ENCODE measurements at places on chromosomes 11 and 22.

DNA sequence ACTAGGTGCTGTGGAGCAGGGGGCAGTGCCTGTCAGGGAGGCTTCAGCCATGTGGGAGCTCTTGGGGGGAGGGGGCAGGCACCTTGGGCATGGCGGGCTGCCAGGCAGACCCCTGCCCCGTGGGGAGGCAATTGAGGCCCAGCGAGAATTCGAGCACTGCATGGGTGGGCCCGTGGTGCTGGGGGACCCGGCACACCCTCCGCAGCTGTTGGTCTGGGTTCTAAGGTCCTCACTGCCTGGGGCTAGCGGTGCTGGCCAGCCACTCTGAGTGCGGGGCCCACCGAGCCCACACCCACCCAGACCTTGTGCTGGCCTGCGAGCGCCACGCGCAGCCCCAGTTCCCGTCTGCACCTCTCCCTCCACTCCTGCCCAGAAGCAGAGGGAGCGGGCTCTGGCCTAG is 835.5 kb upstream of the CNTN5 start:
- no peak for DNase-seq

- no peak for DNase-seq
Measured at GRCh38 chr11:107592231-107592590, 1.3 kb downstream of the ELMOD1 start.

DNA sequence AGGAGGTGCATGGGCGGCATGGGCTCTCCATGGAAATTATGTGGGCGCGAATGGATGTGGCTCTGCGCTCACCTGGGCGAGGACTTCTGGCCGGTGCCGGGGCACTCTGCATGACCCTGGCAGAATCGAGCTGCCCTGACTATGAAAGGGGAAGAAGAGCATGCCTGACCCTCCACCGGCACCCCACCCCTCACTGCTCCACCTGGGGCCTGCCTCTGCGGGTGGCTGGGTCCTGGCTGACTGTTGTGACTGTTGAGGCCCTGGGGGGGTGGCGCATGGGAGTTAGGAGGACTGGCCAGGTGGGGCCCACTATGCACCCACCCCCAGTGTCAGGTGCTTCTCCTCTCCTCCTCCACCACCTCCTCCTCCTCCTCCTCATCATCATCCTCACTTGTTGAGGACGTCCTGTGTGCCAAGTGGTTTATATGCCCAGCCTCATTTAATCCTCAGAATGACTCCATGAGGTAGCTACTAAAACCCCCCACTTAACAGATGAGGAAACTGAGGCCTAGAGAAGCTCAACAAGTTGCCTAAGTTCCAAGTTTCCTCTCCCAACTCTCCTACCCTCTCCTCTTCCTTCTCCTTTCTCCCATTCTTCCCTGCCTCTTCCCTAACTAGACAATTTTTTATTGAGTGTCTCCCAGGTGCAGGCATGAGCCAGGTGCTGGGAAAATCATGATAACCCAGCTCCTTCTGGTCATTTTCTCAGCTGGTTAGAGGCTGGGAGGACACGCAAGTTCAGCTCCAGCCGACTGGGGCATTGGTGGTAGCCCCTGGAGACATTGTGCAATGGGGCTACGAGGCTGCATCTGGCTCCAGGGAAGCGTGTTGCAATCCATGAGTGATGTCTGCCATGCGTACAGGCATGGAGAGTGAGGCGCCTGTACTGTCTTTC is 2.3 kb downstream of the MYEOV start:
- DNase-seq: no peak

- DNase-seq: no peak
Measured at GRCh38 chr11:1734641-1735081, 15.7 kb downstream of the IFITM10 start.

DNA sequence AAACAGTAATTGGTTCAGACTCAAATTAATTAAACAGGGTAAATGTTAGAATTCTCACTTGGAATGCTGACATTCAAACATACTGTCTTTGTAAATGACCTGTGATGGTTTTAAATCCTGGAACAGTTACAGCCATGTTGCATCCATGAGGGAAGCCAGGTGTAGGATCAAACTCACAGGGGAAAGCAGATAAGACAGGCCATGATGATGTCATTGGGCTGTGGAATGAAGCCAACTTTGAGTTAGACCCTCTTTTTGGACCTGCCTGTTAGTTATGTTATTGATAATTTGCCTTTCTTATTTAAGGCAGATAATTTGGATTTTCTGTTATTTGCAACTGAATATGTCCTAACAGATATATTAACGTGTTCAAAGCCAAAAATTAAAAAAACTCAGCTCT is 39.3 kb upstream of the ABTB2 start:
- DNase-seq: no peak

- no peak for DNase-seq
Measured at GRCh38 chr22:26777156-26777801, 119.9 kb downstream of the MIAT start.

DNA sequence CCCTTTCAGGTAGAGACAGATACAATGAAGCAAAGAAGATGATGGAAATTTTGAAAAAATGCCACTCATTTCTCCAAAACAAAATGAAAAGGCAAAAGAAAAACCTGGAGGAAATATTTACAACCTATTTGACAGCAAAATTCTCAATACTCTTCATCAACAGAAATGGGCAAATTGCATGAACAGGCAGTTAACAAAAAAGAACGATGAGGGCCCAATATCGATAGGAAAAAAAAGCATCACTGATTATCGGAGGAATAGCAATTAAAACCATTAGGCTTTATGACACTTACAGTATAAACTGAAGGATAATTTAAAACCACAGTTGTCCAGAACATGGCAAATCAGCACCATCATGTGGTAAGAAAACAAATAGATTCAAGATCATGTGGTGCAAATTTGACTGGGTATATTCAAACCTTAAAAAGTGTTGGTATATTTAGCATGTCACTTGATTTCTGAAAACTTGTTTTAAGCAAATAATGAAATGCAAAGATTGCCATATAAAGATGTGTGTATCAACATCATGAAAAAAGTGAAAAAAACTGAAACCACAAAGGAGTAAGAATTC is 222.9 kb downstream of the BRD1 start:
- DNase-seq: no peak

DNA sequence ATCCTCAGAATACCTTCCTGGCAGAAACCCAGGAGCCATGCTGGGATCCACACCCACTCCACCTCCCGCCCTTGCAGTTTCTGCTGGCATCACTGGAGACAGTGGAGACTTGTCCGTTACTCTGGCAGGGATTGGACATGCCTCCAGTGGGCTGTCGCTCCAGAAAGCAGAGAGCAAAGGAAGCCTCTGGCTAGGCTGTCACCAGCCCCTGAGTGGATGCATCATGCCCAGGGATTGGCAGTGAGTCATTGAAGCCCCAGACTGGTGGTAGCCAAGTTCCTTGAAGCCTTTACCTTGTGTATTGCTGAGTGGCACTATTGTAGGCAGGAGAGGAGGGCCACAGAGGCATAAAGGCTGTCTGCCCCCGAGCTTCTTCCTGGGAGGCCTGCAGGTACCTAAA is 34.8 kb upstream of the E2F8 start:
- DNase-seq: no peak

DNA sequence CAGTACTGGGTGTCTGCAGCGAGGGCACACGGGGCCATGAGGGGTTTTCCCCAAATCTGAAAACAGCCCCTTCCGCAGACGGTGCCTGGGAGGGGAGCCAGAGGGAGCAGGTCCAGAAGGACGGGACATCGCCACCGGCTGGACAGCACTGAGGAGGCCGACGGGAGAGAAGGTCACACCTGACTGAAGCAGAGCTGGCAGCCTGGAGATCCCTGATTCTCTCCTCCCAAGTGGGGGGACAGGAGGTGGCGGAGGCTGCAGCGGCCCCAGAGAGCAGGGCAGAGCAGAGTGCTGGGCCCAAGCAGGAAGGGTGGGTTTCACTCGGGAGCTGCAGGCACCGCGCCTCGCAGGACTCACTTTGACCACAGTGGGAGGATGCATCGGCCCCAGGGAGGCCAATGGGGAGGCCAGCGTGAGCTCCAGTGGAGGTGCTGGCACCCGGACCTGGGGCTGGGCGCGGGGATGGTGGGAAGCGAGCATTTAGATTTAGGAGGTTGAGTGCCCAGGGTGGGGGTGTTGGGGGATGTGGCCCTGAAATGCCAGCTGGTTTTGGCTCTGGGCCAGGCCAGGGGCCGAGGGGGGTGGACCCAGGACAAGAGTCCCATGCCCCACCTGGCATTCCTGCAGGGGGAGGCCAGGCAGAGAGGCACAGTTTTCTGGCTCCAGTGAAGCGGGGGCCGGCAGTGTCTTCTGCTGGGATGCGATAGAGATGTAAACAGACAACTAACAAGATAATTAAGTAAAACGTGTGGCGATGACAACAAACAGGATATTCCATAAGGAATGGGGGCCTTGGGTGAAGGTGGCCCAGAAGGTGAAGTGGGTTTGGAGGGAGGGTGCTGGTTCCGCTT is 92.3 kb upstream of the FGF3 start:
- DNase-seq: no peak

GRCh38 chr11:81916451-81916850 is 817.2 kb downstream of the FAM181B start:
- DNase-seq: no peak

- no peak for DNase-seq
Measured at GRCh38 chr22:38238519-38239071, 34.2 kb downstream of the TMEM184B start.

GRCh38 chr11:46603704-46604308 is 10.0 kb upstream of the AMBRA1 start:
- DNase-seq: no peak

- DNase-seq: no peak
Measured at GRCh38 chr11:95695181-95695580, 94.4 kb downstream of the FAM76B start.

DNA sequence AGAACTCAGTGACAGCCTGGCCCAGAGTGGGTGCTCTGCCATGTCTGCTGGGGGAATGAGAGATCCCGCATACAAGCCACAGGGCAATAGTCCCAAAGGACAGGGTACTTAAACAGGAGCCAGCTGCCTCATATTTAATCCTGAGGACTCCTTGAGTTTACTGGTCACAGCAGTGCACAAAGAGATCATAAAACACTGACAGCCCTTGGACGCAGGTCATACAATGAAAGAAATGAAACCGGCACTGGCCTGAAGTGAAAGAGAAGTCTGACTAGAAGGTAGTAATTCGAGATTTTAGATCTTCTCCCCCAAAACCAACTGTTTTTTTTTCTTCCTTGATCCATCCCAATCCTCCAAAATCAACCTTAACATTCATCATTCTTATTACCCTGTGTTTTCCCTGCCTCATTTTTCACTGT is 299.8 kb upstream of the SYN3 start:
- DNase-seq: no peak

- peak; percentile 46 for DNase-seq
Measured at GRCh38 chr11:46537537-46538295, 56.1 kb downstream of the AMBRA1 start.

DNA sequence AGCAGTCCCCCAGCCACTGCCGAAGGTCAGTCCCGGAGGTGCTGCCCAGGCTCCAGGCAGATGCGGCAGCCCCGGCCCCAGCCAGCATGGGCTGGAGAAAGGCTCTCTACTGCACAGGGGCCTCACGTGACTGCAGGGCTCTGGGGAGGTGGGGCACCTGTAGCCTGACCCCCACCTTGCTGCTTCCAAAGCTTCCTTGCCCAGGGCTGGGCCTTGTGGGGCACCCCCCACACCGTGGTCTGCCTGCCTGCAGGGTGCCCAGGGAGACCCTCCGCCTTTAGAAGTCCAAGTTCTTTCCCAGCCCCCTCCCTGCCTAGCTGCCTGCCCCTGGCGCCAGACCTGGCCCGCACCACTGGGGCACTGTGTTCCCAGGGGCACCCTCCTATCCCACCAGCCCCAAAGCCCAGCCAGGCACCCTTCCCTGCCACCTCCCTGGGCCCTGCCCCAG is 28.4 kb upstream of the TXNRD2 start:
- no peak for DNase-seq

GRCh38 chr11:85718991-85719807 is 33.2 kb upstream of the CCDC89 start:
- no peak for DNase-seq

DNA sequence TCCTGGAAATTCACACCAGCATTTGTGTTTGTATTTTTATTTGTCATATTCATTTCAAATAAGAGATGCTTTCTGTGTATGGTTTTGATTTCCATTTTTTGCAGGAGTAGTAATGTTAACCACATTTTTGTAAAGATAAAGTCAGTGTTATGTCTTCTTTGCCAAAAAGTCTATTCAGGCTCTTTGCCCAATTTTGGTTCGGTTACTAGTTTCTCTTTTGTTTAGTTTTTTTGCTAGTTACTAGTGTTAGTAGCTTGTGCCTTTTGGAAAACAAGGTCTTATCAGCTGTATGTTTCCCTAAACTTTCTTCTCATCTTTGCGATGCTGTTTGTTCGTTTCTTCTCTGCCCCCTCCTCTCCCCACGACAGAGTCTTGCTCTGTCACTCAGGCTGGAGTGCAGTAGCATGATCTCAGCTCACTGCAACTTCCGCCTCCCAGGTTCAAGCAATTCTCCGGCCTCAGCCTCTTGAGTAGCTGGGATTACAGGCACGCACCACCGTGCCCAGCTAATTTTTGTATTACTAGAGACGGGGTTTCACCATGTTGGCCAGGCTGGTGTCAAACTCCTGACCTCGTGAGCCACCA is 112.3 kb upstream of the GRK3 start:
- no peak for DNase-seq

GRCh38 chr11:22539821-22540256 is 85.8 kb downstream of the FANCF start:
- no peak for DNase-seq

DNA sequence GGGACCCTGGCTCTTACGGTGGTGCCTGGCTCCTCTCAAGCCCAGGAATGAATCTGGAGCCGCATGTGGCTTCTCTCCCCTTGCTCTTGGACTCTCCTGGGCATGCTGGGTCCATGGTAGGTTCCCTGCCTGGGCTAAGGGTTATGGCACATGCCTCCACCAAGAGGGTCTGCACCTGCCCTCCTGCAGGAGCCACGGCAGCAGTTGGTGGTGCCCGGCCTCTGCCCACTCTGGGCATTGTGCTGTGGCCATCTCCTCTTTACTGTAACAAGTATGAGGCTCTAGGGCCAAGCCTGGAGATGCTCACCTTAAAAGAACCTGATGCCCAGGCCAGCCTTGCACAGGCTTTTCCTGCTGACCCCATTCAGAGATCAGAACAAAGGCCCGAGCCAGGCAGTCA is 104.0 kb upstream of the PITPNB start:
- no peak for DNase-seq

DNA sequence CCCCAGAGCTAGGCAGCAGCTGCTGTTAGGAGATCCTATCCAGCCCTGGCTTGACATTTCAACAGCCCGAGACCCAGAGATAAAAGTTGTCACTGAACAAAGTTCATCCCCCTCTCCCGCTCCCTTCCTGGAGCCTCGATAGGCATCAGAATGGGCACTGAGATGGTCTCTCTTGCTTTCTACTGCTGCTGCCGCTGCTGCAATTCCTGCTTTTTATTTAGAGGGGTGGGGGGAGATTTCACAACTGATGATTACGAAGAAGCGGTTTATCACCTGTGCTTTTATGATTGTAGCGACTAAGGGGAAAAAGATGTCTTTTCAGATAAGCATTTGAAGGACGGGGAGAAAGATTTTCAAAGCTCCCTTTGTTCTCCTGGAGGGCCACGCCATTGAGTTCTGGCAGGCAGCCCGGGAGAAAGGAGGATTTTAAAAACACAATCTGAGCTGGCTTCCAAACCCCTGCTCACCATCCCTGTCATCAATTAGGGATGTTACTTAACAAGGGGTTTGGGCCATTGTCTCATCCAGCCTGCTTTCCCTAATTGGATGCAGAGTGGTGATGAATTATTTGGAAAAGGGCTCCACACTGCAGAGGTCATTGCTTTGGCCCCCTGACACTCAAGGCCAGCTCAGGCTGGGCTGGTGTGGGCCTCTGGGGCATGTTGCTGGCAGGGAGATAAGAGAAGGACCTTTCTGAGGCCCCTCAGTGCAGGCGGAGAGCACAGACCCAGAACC is 344.7 kb downstream of the BUD13 start:
- DNase-seq: no peak

- no peak for DNase-seq
Measured at GRCh38 chr11:93717501-93717900, 23.8 kb downstream of the TAF1D start.

- no peak for DNase-seq
Measured at GRCh38 chr11:31802609-31802989, 8.5 kb downstream of the PAX6 start.

Measured in NCI-H1048 (cell line).